Naive thymus-derived CD8-positive, alpha-beta T cell (primary cell): ENCODE measurements at places on chromosomes 2 and 18. TPM values are rescaled to one million over a fixed set of nuclear protein-coding genes. Genes with fewer than 3 reads are reported as not detected.

The IL1RL2 gene
- polyA plus RNA-seq, result not detected

The FAM124B gene
- polyA plus RNA-seq, result 0.14 TPM

The NYAP2 gene
- polyA plus RNA-seq, result not detected

The GALNT5 gene
- not detected for polyA plus RNA-seq

The SLC30A3 gene
- polyA plus RNA-seq, result not detected

The ADD2 gene
- polyA plus RNA-seq, result 3.3 TPM

The PRKD3 gene
- 26.5 TPM for polyA plus RNA-seq

The NLRC4 gene
- 0.16 TPM for polyA plus RNA-seq

The REG3G gene
- not detected for polyA plus RNA-seq

The ITGA4 gene
- polyA plus RNA-seq, result 88.1 TPM

The CRYBA2 gene
- not detected for polyA plus RNA-seq

The MTCL1 gene
- polyA plus RNA-seq, result not detected

The TMEM178A gene
- 0.11 TPM for polyA plus RNA-seq

The LCT gene
- not detected for polyA plus RNA-seq

The SERPINB11 gene
- not detected for polyA plus RNA-seq

The IL1F10 gene
- polyA plus RNA-seq, result not detected

The ELOA2 gene
- polyA plus RNA-seq, result not detected

The IL36B gene
- polyA plus RNA-seq, result not detected

The MBD2 gene
- polyA plus RNA-seq, result 13.0 TPM

The NBAS gene
- 20.6 TPM for polyA plus RNA-seq

The UGT1A5 gene
- polyA plus RNA-seq, result not detected

The NT5C1B gene
- polyA plus RNA-seq, result 0.57 TPM

The SEPTIN10 gene
- polyA plus RNA-seq, result not detected

The C2orf72 gene
- not detected for polyA plus RNA-seq

The ST6GAL2 gene
- not detected for polyA plus RNA-seq

The IHH gene
- not detected for polyA plus RNA-seq

The LBX2 gene
- polyA plus RNA-seq, result not detected

The FRZB gene
- polyA plus RNA-seq, result not detected

The CD207 gene
- polyA plus RNA-seq, result not detected

The OTOS gene
- not detected for polyA plus RNA-seq

The COLEC12 gene
- polyA plus RNA-seq, result not detected

The KCNF1 gene
- not detected for polyA plus RNA-seq

The FOXD4L1 gene
- polyA plus RNA-seq, result not detected

The OSBPL6 gene
- 0.67 TPM for polyA plus RNA-seq

The GPR39 gene
- not detected for polyA plus RNA-seq

The NTSR2 gene
- polyA plus RNA-seq, result not detected

The ANKAR gene
- polyA plus RNA-seq, result 5.0 TPM

The CXCR1 gene
- polyA plus RNA-seq, result not detected

The MAP2 gene
- polyA plus RNA-seq, result not detected

The BIN1 gene
- 167 TPM for polyA plus RNA-seq

The AOX1 gene
- not detected for polyA plus RNA-seq

The BUB1 gene
- polyA plus RNA-seq, result 1.3 TPM

The KIF5C gene
- polyA plus RNA-seq, result 1.0 TPM

The RNF152 gene
- not detected for polyA plus RNA-seq

The HRH4 gene
- not detected for polyA plus RNA-seq

The LRRC30 gene
- polyA plus RNA-seq, result not detected
